NCI-H2107 (cell line): ENCODE measurements at places on chromosomes 3 and 15.

- no peak for DNase-seq
Measured at GRCh38 chr15:81043281-81043934, 42.7 kb downstream of the TLNRD1 start.

- DNase-seq = no peak
Measured at GRCh38 chr3:41202075-41202833, 2.9 kb downstream of the CTNNB1 start.

- no peak for DNase-seq
Measured at GRCh38 chr3:130389743-130390478, 44.4 kb downstream of the COL6A5 start.

GRCh38 chr15:79381593-79381992 lies 50.5 kb upstream of the MINAR1 start:
- no peak for DNase-seq

DNA sequence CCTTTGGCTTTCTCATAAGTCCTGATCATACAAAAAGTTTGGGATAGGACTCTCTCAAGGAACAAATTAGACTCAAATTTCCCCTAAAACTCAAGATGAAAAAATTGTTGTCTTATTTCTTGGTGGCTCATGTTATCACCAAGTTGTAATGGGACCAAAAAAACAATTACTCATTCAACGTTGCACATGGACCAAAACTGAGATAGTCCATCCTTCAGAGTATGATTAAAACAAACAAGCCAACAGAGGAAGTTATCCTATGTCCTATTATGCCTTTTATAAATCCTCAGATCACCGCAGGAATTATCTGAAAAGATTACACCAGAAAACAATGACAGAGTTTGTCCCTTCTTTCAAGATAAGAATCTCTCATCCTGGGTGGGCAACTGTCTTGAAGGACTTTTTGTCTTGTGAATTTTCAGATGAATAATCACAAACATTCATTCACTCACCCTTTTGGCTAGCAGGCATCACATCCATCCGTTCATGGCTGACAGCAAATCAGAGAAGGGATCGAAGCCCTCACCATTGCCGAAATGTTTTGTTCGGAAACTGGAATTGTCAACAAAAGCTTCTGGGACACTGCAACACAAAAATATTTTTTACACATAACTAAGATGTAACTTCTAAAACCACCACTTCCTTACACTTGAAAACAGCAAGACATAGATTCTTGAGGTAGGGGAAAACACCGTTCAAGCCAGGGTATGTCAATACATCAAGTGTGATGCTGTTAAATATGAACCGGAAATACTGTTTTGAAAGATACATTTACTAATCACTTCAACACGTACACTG lies 90.4 kb downstream of the FOXP1 start:
- no peak for DNase-seq

- DNase-seq = no peak
Measured at GRCh38 chr15:77642793-77643430, 10.2 kb upstream of the LINGO1 start.

- DNase-seq = no peak
Measured at GRCh38 chr15:29428925-29429573, 159.4 kb upstream of the NSMCE3 start.
